RPMI8226 (cell line): ENCODE measurements at places on chromosomes 16 and 17.

GRCh38 chr16:67750466-67750865 lies 31.4 kb upstream of the GFOD2 start:
- no peak for DNase-seq

DNA sequence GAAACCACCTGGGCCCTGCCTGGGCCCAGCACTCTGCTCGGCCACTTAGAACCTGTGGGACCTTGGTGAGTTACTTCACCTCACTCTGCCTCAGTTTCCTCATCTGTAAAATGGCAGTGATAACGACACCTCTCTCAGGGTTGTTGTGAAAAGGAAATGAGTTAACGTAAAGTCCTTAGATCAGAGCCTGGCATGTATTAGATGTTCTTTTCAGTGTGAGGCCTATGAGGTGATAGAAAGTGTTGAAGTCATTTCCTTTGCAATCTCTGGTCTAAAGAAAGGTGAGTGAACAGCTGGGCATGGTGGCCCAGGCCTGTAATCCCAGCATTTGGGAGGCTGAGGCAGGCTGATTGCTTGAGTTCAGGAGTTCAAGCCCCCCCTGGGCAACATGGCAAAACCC lies 51.7 kb upstream of the LGALS9 start:
- no peak for DNase-seq

DNA sequence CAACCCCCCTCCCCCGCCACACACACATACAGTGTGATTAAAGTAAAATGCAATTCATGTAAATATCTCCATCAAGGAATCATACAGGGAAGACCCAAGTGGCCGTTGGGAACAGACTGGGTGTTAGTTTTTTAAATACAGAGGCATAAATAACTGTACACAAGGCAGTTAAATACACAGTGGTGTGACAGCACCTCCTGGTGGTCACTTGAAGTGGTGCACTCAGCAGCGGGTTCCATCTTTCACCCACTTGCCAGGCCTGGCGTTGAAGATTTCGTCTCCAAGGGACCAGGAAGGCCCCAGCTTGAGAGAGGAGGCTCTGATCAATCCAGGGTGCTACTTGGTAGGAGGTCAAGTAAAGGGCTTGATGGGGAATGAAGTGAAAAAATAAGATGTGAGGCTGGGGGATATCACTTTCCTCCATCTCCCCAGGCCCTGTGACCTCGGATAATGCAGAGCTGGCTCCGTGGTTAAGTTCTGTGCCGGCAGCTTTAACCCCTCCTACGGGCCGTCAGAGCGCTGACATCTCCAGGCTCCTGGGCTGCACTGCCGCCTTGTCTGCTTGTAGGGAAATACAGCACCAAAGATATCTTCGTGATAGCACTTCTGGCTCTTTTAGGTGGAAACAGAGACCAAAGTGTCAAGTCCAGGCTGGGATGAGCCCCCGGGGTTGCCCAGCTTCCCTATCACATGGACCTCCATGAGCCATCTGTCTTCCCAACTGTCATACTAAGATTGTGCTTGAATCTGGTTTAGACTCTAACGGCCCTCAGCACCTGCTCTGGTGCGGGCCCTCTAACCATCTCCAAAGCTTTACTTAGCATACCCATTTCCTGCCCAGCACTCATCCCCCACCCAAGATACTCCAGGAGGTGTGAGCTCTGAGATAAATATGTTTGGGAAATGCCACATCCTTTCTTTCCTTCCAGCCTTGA lies 20.7 kb downstream of the LGALS9 start:
- peak; percentile 53 for DNase-seq

GRCh38 chr17:2980211-2980903 lies 83.0 kb downstream of the OR1D5 start:
- DNase-seq = no peak

GRCh38 chr17:6435968-6436367 lies 1.0 kb upstream of the AIPL1 start:
- DNase-seq = peak; percentile 62

- peak; percentile 35 for DNase-seq
These were observed at the start of gene KRTAP2-3 for GRCh38 chr17:41060052-41060604. Gene KRTAP2-3, minus strand, starts transcription at chr17:41060114. Its CDS starts 64 bp downstream, at chr17:41060050.

DNA sequence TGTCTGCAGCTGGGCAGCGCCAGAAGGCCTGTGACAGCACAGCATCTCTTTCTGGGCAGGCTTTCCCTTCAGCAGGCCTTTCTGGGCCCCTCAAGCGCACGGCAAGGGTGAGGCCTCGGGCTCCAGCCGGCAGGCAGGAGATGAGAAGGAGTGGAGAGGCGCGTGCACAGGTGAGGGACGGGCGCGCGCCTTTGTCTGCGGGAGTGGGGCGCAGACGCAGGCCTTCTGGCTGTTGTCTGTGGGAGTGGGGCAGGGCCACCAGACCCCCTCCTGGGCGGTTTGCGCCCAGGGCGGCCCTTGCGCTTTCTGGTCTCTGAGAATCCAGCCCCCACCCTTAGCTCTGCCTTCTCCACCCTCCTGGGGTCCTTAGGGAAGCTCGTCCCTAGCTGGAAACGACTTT lies 6.5 kb downstream of the ZNF205 start:
- no peak for DNase-seq

DNA sequence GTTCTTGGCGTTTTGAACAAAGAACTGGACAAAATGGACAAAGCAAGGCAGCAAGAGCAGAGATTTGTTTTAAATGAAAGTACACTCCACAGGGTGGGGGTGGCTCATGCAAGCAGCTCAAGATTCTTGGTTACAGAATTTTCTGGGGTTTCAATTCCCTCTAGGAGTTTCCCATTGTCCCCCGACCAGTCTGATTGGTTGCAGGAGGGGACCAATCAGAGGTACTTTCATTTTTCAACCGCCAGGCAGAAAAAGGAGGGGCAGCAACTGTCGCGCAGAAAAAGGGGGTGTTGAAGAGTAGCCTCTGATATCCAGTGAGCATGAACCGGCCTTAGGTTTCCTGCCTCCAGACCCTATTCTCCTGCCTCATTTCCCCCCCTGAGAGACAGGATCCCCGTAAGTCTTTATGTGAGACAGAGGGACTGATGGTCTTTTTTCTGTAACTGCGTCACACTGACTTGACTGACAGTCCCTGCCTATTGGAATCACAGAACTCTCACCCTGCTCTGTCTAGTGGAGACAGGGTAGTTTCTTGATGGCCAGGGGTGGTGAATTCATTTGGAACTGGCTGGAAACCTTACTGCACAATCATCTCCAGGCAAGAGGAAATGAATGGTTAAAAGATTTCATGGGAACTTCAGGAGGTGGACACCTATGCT lies 59.4 kb upstream of the ALOX12 start:
- no peak for DNase-seq

GRCh38 chr17:67377488-67378453 lies 690 bp downstream of the PITPNC1 start:
- DNase-seq = peak; percentile 60

DNA sequence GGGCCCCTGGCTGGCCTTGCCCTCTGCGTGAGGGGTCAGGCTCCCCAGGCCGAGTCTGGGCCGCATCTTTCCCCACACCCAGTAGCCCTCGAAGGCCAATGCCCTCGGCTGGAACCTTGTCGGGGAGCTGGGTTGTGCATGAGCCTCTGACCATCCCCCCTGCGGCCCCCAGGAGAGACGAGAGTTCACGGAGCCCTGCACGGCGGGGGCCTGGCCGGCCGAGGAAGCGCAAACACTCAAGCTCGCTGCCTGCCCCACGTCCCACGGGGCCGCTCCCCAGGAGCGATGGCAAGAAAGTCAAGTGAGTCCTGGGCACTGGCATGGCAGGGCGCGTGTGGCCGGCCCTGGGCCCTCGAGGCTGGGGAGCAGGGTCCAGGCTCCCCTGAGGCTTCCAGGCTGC lies 57.3 kb downstream of the BAHCC1 start:
- no peak for DNase-seq

DNA sequence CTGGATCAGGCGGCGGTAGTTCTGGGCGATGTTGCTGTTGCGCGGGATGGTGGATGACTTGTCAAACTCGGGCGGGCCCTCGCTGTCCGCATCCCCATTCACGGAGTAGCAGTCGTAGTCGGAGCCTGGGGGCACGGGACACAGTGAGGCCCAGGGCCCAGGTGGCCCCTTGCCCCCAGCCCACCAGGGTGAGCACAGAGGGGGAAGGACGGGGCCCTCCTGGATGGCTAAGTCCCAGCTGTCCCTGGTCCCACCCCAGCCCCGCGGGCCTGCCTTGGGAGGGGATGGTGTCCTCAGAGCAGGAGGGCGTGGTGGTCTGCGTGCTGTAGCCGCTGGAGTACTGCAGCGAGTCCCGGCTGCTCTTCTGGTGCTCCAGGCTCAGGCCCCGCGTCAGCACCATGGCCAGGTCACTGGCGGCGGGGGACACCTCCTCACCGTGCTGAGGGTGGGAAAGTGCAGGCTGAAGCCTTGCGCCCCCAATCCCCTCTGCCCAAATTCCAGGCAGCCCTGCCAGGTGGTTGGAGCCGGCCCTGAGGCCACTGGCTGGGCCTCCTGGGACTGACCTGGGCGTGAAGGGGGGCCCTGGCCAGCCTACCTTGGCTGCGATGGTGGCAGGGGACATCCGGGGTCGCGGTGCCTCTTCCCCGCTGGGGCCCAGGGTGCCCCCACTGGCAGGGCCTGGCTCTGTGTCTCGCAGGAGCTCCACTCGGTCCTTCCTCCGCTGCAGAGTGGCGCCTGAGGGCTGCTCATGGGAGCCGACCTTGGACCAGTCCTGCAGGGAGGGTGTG lies 18.2 kb downstream of the IL34 start:
- no peak for DNase-seq

DNA sequence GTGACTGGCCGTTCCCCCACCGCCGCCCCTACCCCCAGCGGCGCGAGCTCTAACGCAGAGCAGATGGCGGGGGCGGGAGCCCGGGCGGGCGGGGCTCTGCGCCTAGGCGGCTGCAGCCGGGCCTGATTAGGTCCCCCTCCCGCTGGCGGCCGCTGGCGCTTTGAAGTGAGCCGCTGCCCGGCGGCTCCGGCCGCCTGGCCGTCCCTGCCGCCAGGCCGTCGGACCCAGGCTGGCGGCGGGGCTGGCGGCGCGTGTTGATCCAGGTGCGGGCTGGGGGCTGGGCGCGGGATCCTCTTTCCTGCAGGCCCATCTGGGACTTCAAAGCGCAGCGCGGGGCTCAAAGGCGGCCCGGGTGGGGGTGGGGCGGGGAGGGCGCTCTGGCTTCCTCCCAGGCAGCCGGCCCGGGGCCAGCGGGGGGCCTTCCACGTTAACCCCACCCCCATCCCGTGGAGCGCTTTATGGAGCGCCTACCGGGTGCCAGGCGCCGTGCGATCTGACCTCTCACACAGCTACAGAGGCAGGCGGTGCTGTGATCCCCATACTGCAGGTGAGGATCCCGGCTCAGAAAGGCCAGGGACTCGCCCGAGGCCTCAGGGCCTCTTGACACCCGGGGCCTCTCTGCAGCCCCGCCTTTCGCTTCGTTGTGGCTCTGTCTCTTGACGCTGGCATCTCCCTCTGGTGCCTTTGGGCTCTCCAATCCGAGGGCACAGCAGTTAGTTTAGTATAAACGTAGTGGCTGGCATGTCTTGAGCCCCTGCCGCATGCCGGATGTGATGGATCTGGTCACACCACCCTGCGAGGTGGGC lies 80.0 kb upstream of the NKD1 start:
- peak; percentile 57 for DNase-seq

- DNase-seq = no peak
These were observed 200.7 kb upstream of the CACNG5 start for GRCh38 chr17:66634193-66634592.

GRCh38 chr16:24098896-24099295 lies 157.2 kb upstream of the CACNG3 start:
- no peak for DNase-seq

- DNase-seq = no peak
These were observed 38.7 kb upstream of the NFAT5 start for GRCh38 chr16:69526831-69527655.

GRCh38 chr17:75468291-75468754 lies 11.9 kb downstream of the TMEM94 start:
- DNase-seq = no peak

DNA sequence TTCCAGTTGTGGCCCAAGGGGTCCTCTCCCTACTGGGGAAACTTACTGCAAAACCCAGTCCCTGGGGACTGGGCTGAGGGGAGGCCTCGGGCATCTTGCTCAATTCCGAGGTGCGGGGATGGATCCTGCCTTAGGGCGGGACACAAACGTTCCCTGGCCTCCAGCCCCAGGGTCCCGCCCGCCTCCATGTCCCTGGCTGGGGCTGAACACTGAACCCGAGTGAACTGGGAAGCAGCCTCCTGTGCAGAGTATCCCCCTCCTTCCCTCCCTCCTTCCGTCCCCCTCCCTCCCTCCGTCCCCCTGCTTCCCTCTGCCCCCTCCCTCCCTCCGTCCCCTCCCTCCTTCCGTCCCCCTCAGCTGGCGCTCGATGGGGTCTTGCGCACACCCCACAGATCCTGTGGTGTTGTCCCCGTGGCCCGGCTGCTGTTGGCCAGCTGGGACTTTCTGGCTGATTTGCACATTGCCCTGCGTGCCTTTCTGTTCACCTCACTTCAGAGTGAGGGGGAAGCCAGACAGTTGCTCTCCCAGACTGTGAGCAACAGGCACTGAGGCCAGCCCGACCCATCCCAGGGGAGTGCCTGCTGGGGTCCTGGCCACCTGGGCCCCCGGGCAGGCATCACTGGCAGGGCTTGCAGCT lies 5.5 kb downstream of the TRAF7 start:
- no peak for DNase-seq

- DNase-seq = peak; percentile 52
These were observed 30.1 kb downstream of the GNGT2 start for GRCh38 chr17:49180303-49180702.

DNA sequence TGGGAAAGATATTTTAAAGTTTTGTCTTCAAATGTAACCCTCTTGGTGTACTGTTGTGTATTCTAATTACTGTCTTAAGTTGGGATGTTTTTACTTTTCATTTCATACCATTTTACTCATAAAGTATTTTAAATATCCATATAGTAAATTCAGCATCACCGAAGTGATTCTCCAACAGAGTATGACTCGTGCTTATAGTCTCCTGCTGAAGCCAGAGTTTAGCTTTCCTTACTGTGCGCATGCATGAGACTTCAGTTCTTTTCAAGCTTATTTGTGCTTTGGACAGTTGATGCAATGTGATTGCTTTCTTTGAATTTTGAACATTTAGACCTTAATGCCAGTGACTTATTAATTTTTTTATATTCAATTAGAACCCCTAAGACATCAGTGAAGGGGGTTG lies 7.4 kb upstream of the VPS35L start:
- DNase-seq = no peak

DNA sequence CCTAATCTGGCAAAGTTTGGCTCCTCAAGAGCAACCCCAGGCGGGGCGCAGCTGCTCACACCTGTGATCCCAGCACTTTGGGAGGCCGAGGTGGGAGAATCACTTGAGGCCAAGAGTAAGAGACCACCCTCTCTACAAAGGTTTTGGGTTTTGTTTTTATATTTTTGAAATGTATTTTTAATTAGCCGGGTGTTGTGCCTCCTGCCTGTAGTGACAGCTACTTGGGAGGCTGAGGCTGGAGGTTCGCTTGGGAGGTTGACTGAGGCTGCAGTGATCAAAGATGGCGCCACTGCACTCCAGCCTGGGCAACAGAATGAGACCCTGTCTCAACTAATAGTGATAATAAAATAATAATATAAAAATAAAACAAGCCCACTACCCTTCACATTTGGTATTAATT lies 756 bp upstream of the USP7 start:
- no peak for DNase-seq

GRCh38 chr17:15971098-15971678 lies 26.3 kb downstream of the ADORA2B start:
- DNase-seq = no peak
